ENCODE measurements at places on chromosomes 12 and 14.
A peak's percentile ranks its signal among the peaks of the same experiment; 100 is the strongest.

- peak; percentile 17 for DNase-seq
Measured at GRCh38 chr14:59189091-59189785, 771 bp downstream of the DAAM1 start.

GRCh38 chr12:89731614-89732013 lies 23.0 kb upstream of the ATP2B1 start:
- DNase-seq, result peak; percentile 18

GRCh38 chr14:103629503-103630121 lies 601 bp downstream of the KLC1 start:
- peak; percentile 12 for DNase-seq

- DNase-seq, result no peak
Measured at GRCh38 chr14:53231171-53231570, 78.0 kb upstream of the DDHD1 start.

GRCh38 chr14:64683264-64683663 lies 21.0 kb upstream of the PLEKHG3 start:
- DNase-seq, result no peak

DNA sequence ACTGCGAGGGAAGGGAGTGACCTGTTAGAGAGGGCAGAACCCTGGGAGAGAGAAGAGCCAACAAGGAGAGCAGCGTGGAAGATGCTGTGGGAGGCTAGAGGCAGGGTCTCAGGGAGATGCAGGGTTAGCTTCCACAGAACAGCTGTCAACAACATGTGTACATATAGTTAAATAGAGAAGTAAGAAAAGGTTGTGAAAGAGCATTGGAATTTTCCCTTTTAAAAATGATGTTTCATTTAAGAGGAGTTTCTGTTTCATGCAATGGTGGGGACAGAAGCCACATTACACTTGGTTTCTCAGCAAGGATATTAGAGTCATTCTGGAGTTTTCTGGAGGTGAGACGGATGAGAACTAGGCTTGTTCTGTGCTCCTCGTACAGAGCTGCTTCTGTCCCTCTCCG lies 23.8 kb upstream of the TBC1D30 start:
- no peak for DNase-seq

GRCh38 chr14:42626986-42627385 lies 1020.3 kb downstream of the LRFN5 start:
- DNase-seq, result no peak

GRCh38 chr12:88063375-88063774 lies 34.2 kb upstream of the C12orf50 start:
- no peak for DNase-seq

DNA sequence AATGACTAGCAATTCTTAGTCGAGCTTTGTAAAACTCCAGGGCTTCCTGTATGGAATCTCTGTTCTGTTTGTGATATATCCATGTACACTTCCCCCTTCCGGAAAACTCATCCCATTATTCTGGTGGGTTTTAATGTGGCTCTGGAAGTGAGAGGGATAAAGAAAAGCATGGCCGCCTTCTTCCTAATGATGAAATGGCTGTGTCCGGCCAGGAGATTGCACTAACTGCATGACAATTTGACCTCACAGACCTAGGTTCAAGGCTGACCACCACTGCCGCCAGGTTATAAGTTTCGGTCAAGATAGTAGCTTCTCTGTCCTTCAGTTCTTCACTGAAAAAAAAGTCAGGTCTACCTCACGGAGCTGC lies 41.0 kb upstream of the NPAS3 start:
- no peak for DNase-seq

DNA sequence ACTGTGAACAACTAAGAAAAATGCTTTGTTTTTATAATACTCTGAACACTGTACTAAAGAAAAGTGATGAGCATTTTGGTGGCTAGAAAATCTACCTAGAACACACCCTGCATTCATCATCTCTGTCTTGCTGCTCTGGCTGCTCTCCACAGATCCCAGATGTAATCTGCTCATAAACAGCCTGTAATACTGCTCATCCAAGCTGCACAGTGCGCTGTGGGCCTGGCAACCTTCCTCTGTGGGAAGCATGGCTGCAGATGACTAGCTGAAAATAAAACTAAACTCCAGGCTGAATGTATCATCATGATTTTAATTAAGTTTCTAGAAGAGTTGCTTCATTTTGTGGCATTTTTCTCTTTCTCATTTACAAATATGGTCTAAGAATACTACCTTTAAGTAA lies 200.7 kb downstream of the SLC2A13 start:
- DNase-seq, result no peak

DNA sequence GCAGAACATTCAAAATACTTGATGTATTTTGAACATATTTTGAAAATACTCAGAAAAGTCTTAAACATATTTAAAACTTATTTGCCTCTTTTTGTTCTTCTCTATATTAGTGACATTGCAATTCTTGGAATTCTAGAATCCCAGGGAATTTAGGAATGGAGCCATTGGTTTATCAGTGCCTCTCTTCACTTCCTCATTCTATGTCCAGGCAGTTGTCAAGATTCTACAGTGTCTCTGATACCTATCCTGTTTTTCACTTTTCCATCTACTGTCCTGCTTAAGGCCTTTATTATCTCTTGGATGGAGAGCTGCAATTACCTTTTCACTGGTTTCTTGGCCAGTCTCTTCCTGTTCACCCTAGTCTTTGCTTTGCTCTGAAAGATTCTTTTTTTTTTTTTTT lies 144.6 kb downstream of the TTLL5 start:
- DNase-seq, result no peak

DNA sequence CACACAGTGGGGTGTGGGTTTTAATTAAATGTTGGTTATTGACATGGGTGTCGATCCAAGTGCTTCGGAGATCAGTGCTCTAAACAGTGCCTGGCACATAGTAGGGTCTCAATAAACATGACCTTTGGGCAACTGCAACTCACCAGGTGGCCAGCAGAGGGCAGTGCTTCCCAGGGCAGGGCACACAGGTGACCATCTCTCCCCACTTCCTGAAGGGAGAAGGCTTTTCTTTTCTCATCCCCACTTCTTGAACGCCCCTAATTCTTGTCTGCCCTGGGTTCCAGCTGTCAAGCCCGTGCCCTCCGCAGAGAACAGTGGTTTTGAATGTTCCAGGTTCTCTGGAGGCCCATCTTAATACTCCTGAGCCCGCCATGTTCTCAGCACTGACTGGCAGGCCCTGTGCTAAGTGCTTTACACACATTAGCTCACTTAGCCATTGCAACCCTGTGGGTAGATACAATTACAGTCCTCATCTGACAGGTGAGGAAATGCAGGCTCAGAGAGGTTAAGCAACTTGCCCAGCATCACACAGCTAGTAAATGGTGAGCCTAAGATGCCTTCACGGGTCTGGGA lies 16.3 kb downstream of the RAPGEF3 start:
- DNase-seq, result peak; percentile 68

GRCh38 chr14:103073876-103074728 lies 9.9 kb upstream of the LBHD2 start:
- peak; percentile 61 for DNase-seq

DNA sequence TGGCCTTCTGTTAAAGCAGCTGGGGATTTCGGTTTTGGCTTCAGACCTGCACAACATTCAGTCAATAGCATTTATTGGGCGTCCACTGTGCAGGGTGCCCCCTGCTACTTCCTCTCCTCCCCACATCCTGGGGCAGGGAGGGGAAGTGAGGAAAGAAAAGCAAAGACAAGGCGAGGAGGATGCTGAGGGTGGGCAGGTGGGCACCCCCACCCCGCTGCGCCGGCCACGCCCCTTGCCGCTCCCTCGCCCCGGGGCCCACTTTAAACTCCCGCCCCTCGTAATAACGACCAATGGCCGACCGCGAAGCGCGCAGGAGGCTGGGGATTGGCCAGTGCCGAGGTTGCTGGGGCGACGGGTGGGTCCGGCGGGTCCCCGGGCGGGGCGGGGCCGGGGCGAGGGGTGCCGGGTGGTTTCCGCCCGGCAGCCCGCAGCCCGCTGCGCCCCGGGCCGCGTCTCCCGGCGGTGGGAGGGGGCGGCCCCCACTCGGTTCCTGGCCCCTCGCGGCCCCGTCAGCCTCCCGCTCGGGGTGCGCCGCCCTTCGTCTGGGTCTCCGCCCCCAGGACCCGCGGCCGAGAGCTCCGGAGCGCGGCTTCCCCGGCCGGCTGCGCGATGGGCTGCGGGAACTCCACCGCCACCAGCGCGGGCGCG lies at the start of gene C12orf75:
TSS of gene C12orf75 (plus strand) at position 409 of the 648 bp plus-strand sequence. CDS start at position 610, 201 bp downstream.
- DNase-seq, result peak; percentile 96

- DNase-seq, result no peak
Measured at GRCh38 chr14:106134886-106135285, 608.5 kb downstream of the TMEM121 start.

All from ACHN (cell line).